ENCODE measurements at places on chromosomes 1 and 21. TPM values are rescaled to one million over a fixed set of nuclear protein-coding genes. Genes with fewer than 3 reads are reported as not detected.

Gene INAVA
- total RNA-seq = not detected

Gene SHISAL2A
- not detected for total RNA-seq

- DNase-seq = no peak
These were observed 83.5 kb upstream of the ZNF326 start for GRCh38 chr1:89911191-89911991.

DNA sequence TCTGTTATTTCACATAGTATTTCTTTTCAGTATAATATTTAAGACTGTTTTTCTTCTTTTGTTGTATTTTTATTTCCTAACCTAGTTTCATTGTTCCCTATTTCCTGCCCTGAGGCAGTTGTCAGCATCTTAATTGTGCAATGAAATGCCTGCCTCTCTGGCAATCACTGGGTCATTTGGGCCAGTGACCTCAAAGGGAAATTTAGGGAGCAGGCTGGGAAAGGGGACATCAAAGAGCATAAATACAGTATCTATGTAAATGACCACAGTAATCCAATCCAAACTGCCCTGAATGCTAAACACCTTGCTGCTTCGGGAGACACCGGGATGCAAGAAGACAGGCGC is 147.8 kb downstream of the TLR5 start:
- DNase-seq = peak; percentile 40

Gene PPFIA4
- 10.0 TPM for total RNA-seq

GRCh38 chr1:83836543-83836942 is 162.4 kb downstream of the TTLL7 start:
- DNase-seq = no peak

DNA sequence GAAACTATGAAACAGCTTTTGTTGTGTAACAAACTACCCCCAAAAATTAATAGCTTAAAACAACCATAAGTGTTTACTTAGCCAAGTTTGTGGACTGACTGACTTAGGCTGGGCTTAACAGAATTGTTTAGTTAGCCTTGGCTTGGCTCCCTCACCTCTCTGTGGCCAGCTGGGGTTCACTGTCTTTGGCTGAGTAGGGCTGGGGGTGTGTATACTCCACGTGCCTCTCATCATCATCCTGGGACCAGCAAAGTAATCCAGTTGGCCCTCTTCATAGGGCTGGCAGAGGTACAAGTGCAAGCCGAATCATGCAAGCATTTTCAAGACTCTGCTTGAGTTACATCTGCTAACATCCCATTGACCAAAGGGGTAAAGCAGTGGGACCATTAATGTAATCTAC is 252.3 kb downstream of the BRINP2 start:
- peak; percentile 7 for DNase-seq

DNA sequence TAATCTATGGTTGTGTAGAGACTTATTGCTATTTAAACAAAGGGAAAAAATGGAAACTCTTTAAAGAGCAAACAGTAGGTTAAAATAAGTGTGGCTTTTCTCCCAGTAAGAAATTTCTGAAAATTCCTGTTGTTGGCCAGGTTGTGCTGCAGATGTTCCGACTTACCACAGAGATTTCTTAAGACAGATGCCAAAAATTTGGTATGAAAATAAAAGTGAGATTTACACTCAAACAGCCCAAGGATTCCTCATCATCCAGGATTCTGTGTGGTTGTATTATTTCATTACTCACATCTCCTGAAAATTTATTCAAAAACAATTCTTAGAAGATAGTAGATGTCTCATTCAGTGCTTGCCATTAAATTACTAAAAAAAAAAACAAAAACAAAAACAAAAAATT is 296.7 kb upstream of the PTBP2 start:
- peak; percentile 65 for DNase-seq

DNA sequence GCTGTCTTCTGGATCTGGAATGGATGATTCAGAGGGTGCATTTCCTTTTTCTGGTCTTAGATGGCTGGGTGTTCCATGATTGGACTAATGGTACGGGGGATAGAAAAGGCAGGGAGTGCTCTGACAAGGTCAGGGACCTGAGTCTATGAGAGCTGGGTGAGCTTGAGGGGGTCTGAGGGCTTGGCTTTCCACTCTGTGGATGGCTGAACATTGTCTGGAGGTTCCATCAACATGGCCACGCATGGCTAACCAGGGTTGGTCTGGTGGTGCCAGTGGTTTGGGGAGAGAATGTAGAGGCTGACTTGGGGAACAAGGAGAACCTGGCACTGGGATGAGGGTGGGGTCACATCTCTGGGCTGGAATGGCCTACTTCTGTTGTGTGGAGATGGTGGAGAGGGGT is 41.5 kb upstream of the TSPAN2 start:
- DNase-seq = no peak

Gene DNAJB4
- 42.0 TPM for total RNA-seq

Gene ANGPTL3
- total RNA-seq = under 0.01 TPM

- peak; percentile 35 for DNase-seq
These were observed 166.9 kb downstream of the HLX start for GRCh38 chr1:221045842-221046831.

DNA sequence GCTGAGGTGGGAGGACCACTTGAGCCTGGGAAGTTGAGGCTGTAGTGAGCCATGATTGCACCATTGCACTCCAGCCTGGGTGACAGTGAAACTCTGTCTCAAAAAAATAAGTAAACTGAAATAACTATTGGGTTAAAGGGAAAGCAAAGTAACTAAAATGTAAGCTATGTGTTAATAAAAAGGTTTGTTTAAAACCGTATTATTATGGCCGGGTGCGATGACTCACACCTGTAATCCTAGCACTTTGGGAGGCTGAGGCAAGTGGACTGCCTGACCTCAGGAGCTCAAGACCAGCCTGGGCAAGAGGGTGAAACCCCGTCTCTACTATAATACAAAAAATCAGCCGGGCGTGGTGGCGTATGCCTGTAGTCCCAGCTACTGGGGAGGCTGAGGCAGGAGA is 27.0 kb downstream of the NVL start:
- DNase-seq = no peak

Gene LCE3E
- not detected for total RNA-seq

DNA sequence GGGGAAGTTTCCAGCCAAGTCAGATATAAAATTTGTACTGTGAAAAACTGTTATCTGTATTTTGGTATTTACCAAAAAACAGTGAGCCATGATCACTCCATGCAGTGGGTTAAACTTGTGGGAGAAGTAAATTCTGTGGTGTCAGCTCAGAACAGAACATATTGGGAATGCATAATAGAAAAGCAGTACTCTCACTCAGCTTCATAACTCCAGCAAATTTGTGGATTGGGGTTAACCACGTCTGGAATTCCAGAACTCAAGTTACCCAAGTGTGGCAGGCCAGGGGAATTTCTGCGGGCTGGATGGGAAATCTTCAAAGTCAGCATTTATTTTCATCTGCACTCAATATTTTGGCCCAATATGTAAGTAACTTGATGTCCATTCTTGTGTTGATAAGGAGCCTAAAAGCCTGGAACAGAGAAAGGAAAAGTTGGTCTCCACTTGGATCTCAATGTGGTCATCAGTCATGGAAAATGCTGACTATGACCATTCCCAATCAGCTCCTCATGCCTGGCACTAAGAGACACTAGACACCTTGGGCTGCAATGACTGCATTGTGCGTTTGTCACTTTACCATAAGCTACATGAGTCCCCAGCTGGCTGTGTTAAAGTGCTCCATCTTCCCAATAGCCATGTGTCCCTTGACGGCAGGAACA is 39.1 kb upstream of the ENAH start:
- DNase-seq = peak; percentile 87

Gene GCSAML
- not detected for total RNA-seq

DNA sequence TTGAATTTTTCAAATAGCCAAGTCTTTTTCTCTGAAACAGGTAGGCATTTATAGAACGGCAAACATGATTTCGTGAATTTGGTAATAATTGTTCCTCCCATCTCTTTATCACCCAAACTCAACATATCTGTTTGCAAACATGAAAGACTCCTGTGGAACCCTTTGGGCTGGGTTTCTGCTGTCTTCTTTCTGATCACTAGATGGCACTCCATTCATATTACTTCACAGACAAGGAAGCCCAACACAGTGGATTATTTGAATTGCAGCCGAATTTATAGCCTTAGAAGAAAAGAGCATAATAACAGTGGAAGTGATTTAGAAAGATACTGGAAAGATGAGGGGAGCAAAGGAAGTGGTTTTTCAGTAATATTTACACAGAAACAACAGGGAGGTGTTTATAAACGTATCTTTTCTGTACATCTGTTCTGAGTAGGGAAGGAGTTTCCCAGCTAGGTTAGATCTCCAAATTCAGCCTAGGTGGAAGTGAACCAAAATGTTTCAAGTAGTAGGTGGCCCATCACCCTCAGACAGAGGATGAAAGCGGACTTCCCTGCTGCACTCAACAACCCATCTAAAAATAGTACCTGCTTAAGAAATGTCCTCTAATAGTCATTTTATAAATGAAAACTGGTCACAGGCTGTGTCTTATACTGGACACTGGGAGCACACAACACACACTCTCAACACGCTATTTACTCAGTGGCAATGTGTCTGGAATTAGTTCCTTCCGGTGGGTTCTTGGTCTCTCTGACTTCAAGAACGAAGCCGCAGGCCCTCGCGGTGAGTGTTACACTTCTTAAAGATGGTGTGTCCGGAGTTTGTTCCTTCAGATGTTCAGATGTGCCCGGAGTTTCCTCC is 67.6 kb downstream of the MAP3K21 start:
- peak; percentile 67 for DNase-seq

All from fibroblast of the aortic adventitia (primary cell).